ENCODE measurements at places on chromosomes 5 and 9.

- DNase-seq: no peak
Measured at GRCh38 chr5:17930346-17930745, 296.1 kb downstream of the TAF11L14 start.

GRCh38 chr9:95962936-95963335, 87.4 kb downstream of the ERCC6L2 start:
- DNase-seq: no peak

GRCh38 chr5:16656561-16657191, 39.9 kb upstream of the RETREG1 start:
- no peak for DNase-seq

DNA sequence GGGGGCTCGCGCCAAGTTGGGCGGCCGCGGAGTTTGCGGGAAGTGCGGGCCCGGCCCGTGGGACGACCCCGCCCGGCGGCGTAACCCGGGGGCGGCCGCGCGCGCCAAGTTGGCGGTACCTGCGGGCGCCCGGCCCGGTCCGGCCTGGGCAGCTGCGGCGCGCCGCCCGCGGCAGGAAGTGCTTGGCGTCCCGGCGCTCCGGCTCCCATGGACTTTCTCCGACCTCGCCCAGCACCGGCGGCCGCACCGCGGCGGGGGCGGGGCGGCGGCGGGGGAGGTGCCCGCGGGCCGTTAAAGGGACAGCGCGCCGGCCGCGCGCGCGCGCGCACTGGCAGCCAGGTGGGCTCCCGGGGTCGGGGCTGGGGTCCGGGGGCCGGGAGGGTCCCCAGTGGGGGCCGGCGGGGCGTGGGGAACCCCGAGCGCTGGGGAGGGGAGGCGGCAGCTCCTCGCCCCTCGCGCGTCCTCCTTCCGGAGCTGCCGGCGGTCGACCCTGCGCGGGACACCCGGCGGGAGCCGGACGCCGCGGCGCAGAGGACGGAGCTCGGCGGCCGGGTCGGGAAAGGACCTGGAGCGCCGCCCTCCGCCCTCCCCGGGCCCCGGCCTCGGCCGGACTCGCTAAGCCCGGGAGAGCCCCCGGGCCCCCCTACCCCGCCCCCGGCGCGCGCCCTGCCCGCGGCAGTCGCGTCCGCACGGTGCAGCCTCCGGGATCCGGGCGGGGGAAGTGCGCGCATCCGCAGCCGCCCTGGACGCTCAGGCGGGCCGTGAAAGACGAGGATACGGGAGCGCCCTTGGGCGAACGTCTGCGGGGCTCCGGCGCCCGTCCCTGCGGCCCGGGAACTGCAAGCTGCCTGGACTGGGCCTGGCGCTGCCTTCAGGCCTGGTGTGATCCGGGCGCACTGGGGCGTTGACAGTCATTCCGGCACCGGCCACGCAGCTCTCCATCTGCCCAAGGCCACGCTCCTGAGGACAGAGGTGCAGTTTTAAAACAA, at the start of gene NACC2:
TSS of gene NACC2 (minus strand) at position 220 of the 989 bp plus-strand sequence. CDS start 44,768 bp downstream, outside the sequence.
- no peak for DNase-seq

DNA sequence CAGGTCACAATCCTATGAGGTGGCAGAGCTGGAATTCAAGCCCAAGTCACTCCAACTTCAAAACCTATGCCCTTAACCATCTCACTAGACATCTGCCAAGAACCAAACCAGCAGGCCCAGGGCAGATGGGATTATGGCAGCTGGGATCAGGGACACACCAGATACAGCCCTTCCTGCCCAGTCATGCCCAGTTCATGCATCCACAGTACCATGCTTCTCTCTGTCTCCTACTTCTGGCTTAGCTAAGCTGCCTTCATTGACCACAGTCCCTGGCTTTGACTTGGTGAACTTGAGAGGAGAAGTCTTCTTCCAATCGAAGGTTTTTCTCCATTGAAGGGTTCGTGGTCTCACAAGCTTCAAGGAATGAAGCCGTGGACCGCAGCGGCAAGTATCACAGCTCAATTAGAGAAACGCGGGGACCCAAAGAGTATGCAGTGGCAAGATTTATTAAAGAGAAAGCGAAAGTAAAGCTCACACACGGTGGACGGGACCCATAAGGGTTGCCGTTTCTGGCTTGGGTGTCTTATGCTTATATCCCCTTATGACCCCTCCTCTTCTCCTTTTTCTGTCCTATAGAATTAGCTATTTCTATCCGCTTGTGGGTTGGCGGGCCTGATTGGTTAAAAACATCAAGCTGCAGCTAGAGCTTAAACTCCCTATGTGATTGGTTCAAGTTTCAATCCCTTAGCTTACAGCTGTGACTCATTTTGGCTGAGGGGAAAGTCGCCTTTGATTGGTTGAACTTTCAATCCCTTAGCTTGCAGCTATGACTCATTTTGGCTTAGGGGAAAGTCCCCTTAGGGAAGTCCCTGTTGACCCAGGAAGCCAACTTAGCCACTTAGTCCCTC, 101.2 kb downstream of the TRIM36 start:
- no peak for DNase-seq

DNA sequence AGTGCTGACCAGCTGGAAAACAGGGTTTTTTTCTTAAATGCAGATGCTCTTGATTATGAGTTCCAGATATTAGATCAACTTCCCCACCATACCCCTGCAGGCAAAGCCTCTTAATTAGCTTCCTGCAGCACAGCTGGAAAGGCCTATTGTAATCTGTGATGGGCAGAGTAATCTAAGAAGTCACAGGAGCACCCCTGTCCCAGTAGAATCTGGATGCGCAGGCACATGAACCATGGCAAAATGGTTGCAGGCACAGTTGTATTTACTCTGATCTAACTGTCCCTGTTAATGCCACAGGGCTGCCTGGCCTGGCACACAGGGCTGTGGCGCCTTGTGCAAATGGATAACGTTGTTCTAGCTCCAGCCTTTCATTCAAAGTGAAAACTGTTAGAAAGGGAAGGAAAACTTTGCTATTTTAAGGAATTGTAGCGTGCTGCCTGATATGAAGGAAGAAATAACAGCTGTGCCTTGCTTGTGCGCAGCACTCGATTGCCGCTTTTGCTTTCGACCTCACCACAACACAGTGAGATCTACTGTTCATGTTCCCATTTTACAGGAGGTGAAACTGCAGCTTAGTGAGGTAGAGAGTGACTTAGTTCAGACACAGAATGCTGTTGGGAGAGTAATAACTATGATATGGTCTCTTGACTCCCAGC, 2.3 kb downstream of the TGFBI start:
- no peak for DNase-seq

GRCh38 chr9:128886211-128886891, 4.4 kb downstream of the LRRC8A start:
- no peak for DNase-seq

GRCh38 chr9:112104401-112104800, 70.7 kb downstream of the SUSD1 start:
- no peak for DNase-seq

DNA sequence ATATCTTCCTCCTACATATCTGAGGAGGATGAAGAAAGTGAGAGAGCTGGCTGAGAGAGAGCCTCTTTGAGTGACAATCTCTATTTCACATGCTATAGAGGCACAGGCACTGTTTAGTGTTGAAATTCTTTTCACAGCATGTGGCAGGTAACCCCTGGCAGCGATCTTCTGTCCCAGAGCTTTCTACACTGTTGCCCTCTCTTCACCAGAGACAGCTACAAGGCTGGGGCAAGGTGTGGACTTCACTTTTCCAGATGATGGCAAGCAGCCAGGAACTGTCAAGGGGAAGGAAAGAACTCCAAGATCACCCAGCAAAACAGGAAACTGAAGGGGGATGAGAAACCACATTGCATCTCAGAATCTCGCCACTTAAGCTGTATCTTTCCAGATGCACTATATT, 205.2 kb downstream of the CAAP1 start:
- DNase-seq: no peak

DNA sequence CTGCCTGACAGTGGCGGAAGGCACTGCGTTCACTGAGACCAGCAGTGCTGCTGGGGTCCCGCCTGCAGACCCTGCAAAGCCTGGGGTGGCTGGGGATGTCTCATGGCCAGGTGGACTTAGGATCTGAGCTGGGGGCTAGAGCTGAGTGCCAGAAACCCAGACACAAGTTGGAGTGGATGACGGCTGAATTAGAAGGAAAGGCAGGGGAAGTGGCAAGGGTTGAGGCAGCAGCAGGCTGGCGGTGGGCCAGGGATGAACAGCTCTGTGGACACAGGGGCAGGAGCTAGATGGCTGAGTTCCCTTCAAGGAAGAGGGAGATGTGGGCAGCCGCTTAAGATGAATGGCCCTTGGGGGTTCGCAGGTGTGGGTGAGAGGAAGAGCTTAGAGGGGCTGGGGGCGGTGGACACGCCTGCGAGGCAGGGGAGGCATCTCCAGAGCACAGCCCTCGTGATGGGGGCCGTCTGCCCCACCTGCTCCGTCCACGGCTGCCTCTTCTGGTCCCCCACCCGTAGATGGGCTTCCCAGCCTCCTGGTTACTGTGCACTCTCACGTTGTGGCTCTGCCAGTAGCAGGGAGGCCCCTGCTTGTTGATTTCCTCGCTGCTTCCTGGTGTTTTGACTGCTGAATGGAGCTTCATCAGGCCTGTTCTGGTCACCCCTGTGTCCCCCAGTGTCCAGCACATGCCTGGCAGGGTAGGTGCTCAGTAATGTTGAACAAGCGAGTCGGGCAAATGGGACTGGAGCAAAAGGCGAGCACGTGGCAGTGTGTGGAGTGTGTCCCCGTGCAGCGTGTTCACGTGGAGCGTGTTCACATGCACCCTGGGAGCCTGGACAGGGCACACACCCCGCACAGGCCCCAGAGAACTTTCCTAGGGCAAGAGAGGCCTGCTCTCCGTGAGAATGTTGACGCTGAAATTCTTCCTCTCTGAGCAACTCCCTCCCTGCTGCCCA, 168.2 kb downstream of the CACNA1B start:
- no peak for DNase-seq

DNA sequence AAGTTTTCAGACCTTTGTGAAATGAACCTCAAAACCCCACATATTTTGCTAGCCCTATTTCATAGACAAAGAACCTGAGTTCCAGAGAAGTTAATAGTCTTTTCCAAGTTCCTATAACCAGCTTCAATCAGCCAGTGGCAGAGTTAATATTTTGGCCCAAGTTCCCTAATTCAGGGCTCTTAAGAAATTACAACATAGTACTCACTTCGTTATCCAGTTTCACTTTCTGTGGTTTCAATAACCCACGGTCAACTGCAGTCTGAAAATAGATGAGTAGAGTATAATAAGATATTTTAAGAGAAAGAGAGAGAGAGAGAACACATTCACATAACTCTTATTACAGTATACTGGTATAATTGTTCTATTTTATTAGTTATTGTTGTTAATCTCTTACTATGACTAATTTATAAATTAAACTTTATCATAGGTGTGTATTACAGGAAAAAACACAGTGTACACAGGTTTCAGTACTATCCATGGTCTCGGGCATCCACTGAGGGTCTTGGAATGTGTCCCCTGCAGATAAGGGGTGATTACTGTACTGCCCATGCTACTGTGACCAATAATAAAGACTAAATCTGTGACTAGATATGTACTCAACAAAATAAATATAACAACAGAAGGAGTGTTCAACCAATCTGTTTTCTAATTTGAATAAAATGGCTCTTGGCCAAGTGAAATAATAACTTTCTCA, 9.3 kb upstream of the MYOT start:
- DNase-seq: no peak

DNA sequence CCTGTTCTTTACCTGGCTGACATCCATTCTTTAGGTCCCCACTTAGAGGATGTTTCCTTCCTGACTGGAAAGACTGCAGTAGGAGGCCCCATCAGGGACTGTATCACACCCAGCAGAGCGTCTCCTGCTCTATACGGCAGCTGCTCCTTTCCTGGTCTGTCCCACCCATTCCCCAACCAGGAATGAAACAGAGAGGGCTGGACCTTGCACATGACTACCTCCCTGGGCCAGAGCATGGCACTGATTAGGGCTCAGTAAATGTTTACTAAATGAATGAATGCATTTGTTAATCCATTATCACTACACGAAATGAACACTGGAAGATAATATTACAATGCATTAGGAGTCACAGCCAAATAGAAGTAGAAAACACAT, 76.4 kb downstream of the ABCA1 start:
- no peak for DNase-seq

DNA sequence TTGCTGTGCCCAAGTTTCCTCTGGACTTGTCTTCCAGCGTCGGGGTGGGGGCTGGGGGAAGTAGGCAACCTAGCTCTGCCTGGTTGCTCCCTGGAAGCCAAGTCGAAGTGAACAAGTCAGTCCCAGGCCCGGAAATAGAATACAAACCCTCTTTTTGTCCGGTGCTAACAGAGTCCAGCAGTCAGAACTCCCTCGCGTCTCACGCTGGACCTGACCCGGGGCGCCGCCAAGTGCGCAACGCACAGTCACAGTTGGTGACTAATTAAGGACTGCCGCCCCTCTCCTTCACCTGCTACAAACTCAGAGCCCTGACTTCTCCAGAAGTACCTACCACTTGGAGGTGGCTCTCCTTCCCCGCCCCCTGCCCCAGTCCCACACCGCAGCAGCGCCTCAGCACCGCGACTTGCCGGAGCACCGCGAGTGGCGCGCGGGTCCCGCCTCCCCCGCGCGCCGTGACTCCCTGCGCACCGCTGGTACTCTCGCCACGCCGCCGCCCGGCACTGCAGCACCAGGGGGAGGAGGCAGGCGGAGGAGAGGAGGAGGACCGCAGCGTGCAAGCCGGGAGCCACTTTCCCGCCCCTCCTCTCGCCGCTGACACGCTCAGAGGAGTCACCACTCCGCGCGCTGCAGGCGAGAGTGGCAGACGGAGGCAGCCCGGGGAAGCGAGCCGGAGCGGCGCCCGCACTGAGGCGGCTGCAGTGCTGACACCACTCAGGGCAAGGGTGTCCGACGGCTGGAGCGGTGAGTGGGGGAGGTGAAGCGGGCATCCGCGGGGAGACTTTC, at the start of gene SV2C:
TSS of gene SV2C (plus strand) at position 612 of the 783 bp plus-strand sequence. CDS start 48,368 bp downstream, outside the sequence.
- DNase-seq: no peak

GRCh38 chr5:147830035-147830434, 1.4 kb downstream of the SPINK1 start:
- no peak for DNase-seq

GRCh38 chr5:106014262-106014661, 1656.5 kb downstream of the EFNA5 start:
- no peak for DNase-seq

GRCh38 chr9:116406469-116406868, 252.9 kb downstream of the PAPPA start:
- no peak for DNase-seq

- no peak for DNase-seq
Measured at GRCh38 chr5:62588668-62589067, 10.0 kb downstream of the LRRC70 start.

DNA sequence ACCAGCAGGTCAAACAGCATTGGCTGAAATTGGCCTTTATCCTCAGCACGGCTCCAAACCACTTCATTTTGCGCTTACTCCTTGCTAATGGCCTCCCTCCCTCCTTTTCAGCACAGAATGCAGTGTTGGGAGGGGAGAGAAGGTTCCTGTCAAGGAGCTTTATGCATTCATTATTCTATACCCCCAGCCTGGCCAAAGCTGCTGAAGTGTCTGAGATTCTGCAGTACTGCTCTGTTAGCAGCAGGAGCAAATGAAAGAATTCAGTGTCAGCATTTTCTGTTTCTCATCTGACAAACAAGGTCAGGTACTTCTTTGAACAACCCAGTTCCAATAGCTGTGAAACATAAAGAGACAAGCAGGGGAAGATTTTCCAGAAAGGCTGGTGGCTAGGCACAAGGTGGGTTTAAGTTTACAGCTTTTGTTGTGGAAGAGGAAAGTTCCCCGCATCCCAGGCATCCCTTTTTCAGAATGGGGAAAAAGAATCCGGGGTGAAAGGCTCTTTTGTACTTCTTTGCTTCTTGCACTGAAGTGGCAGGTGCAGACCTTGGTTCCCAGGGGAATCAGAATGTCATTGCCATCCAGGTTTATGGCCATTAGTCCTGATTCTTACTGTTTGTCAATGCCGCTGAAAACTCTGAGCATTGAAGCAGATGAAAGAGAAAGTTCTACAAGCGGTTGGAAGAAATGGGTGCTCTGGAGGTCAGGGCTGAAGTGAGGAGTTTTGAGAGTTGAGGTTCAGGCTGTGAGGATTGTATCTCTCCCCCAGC, 109.3 kb upstream of the APC start:
- DNase-seq: no peak

All from forelimb muscle (tissue), 1 donor.